Inflammatory macrophage (primary cell): ENCODE measurements at places on chromosomes 3 and 15.

DNA sequence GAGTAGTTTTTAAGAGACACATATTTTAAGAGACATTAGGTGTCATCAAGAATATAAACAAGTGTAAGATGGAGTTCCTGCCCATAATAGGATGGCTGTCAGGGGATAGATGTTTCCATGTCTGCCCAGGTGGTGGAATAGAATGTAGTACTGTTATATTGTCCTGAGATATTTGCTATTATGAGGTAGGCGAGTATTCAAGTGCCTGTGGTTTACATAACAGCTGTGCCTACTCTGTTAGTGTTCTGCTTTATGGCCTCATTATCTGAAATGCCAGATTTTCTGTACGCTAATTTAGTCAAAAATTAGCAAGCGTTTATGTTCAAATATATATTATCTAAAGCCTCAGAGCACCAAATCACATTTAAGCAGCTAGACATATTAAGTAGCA lies 360.2 kb upstream of the ROPN1 start:
- DNase-seq = no peak

DNA sequence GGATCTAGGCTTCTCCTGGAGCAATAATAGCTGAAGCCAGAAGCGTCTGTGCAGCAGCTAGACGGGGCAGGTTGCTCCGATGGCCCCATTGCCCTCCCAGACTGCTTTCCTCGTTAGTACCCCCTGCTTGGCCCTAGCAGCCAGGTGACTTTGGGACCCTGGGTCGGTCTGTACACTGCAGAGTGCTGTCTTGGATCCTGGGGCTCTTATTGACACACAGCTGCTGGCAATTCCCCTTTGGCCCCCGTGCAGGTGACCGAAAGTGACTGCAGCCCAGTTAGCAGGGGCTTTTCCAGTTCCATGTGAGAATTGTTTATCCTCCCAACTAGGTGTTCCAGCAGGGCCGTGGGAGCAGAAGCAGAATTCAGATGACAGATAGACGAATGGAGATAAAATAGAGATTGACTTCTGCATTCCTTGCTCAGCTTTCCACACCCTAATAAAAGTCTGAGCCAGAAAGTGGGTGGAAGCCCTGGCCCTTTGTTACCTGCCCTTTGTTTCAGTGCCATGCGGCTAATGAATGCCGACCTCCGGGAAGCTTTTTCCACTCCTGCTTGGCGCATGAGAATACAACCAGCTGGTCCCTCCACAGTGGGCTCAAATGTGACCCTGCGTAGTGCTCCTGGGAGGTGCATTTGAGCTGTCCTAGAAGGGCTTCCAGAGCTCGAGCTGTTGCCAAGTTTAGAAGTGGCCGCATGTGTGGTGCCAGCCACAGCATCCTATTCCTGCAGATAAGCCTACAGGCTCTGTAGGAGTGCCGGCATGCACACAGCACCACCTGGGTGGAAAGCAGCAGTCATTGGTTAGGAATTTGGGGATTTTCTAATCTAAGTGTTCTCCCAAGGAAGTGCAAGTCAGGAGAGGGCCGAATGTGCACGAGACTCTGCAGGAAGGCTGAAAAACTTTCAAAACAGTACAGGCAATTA lies 94.4 kb downstream of the SLCO3A1 start:
- no peak for DNase-seq

DNA sequence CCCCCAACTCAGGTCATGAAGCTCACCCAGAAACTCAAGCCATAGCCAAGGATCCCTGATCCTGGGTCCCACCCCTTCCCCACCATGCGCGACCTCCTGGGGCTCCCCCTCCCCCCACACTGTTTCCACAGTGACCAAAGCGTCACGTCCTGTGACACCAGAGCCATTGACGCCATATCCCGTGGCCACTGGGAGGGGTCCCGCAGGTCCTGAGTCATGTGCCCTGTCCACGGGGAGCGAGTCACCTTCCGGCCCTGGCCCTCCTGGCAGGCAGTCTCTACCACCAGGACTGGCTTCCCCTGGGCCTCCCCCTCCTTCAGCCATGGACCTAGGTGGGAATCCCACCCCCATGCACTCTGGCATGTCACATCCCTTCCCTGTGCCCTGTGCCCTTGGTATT lies 15.6 kb downstream of the SEMA3F start:
- no peak for DNase-seq

GRCh38 chr3:62768896-62769295 lies 106.3 kb downstream of the CADPS start:
- no peak for DNase-seq

- no peak for DNase-seq
Observed at GRCh38 chr3:143751643-143752178, 96.6 kb downstream of the SLC9A9 start.

DNA sequence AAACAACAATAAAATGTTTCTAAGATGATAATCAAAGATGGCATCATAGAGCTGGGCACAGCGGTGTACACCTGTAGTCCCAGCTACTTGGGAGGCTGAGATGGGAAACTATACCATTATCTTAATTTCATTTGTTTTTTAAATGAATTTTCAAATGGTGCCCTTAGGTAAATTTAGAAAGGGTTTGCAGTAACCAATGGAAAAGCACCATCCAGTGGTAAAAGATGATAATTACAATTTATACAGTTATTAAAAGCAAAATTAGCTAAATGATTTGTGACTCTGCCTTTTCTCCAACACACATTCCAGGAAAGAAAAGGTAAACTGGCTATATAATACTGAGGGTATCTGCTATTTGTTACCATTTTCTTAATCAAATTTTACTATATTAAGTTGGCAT lies 14.4 kb upstream of the ANKRD28 start:
- DNase-seq = no peak

- no peak for DNase-seq
Observed at GRCh38 chr3:7700539-7700938, 801.1 kb upstream of the LMCD1 start.

- no peak for DNase-seq
Observed at GRCh38 chr3:162938083-162938482, 1441.5 kb downstream of the OTOL1 start.

DNA sequence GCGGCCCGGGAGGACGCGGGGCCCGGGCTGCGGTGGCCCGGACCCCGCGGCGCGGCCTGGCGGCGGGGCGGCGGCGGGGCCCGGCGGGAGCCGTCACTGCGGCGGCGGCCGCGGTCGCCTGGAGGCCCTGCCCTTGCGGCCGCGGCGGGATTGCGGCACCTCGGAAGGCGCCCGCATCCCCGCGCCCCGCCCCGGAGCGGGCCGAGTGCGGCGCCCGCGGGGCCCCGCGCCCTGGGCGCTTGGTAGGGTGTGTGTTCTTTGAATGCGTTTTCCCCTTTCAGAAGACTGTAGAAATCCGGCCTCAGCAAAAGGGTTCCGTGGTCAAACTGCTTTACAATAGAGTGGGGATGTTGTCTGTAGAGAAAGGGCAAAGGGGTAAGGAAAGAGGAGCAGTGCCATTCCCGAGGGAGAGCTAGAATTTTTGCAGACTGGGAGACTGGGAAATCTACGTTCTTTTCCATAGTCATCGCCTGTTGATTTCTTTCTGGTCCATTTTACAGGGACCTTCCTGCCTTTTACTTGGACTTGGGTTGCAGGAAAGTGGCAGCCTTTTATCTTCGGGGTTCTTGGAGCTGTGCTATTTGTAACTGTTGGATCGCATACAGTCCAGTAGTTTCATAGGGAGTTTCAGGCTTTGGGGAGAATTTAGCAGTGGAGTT lies 630 bp downstream of the SNRK start:
- peak; percentile 2 for DNase-seq

DNA sequence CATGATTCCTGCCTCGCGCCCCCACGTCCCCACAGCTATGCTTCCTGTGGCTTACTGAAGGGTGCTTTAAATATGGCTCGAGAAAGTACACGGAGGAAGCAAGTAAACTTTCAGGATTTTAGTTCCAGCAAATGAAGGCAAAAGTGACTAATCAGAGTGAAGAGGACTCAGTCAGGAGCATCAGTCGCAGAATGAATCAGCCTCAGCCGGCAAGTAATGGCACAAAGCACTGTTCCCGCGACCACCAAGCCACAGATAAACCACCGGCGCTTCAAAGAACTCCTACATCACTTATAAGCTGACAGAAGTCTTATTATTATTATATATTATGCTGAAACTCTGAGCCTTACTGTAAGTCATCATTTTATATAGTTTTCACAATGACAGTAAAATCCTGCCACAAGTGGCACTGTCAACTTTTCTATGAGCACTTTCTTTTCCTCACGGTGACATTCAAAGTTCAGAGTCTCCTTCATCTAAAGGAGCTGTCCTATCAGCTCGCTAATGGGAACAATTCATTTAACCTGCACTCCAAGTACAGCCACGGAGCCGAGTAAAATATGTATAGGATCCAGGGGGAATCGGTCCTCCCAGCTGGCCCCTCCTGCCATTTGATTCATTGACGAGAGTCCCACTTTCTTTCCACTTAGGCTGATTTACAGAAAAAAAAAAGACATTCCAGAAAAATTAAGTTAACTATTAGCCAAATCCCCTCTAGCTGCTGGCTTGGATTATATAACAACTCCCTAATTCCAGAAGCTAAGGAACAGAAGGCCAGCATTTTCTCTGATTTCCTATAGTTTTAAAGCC lies 217.0 kb upstream of the ICE2 start:
- DNase-seq = no peak

GRCh38 chr15:25635191-25635590 lies 196.4 kb upstream of the UBE3A start:
- DNase-seq = no peak

GRCh38 chr3:112650482-112650881 lies 9.5 kb upstream of the CCDC80 start:
- no peak for DNase-seq

- DNase-seq = no peak
Observed at GRCh38 chr3:192514754-192515663, 212.3 kb downstream of the FGF12 start.

GRCh38 chr15:85044251-85044853 lies 62.7 kb downstream of the PDE8A start:
- DNase-seq = peak; percentile 66

DNA sequence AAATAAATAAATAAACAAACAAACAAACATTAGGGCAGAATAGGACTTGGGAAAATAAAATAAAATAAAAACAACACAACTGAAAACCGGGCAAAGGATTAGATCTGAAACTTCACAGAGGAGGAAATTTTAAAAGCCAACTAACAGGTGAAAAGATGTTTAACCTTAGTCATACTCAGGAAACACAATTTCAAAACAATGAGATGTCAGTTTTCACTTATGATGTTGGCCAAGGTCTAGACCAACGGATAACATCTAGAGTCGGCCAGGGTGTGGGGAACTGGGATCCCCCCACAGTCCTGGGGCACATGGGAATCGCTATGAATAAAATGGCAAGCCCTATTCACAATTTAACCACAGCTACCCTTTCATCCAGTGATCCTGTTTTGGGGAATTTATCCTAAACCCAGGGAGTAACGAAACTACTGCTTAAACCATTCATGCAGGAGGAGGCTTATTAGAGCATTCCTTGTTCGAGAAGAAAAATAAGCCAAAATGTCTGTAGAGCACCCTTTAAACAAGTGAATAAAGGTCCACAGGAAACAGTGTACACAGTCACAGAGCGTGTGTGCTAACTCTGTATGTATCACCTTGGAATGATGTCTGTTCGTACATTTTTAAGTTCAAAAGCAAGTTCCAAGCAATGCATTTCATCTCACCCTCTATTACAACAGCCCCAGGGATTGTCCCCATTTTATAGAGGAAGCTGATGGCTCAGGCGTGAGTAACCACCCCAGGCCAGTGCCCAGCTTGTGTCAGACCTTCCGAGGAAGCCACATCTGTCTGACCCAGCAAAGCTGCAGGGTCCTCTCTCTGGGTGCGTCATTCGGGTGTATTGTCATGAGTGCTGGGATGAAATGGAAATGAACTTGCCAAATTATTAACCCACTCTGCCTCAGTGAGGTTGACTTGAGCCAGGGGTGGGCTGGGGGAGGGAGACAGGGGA lies 6.3 kb upstream of the ANPEP start:
- peak; percentile 93 for DNase-seq
